Stimulated activated CD4-positive, alpha-beta T cell treated with anti-CD3 and anti-CD28 coated beads, Interleukin-1b, Interleukin-23, amount 100 ng/mL, for 24 hours (primary cell): ENCODE measurements at places on chromosomes 6 and 20.

DNA sequence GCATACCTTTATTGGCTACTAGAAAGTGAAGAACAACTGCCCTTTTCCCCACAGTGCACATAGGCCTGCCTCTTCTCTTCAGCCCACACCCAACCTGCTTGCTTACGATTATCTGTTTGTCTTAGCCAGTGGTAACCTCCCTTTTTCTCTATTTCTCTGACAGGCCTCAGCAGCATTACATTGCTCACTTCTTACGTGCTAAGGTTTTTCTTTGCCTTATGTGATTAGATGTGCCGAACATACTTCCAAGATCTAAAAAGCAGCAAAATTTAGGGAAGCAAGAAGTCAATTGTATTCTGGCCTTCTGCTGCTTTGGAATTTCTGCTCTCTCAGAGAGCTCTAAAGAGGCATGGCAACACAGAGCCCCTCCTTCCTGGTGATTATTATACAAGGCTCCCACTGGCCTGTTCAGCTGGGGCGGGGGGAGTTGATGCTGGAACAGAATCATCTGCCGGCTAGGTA lies 7.0 kb downstream of the B4GALT5 start:
- no peak for DNase-seq

DNA sequence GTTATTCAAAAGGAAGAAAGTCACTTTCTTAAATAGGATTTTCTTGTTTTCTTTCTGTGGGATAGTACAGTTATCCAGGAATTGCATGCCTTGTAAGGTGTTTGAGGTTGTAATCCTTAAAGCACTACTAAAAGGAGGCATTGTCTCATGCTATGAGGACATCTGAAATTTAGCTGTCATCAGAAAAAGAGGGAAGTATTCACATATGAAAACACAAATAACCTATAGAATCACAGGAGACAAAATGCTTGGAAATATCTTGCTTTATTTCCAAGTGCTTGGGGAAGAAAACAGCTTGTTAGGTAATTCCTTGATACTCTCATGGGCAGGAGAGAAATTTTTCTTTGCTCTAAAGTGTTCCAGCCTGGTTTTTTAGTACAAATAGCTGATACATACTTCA lies 40.1 kb downstream of the HECA start:
- DNase-seq: no peak

- DNase-seq: no peak
These were observed 239.5 kb downstream of the SLC24A3 start for GRCh38 chr20:19451923-19452295.

- DNase-seq: no peak
These were observed 179.2 kb upstream of the KHDRBS2 start for GRCh38 chr6:62465206-62465605.

DNA sequence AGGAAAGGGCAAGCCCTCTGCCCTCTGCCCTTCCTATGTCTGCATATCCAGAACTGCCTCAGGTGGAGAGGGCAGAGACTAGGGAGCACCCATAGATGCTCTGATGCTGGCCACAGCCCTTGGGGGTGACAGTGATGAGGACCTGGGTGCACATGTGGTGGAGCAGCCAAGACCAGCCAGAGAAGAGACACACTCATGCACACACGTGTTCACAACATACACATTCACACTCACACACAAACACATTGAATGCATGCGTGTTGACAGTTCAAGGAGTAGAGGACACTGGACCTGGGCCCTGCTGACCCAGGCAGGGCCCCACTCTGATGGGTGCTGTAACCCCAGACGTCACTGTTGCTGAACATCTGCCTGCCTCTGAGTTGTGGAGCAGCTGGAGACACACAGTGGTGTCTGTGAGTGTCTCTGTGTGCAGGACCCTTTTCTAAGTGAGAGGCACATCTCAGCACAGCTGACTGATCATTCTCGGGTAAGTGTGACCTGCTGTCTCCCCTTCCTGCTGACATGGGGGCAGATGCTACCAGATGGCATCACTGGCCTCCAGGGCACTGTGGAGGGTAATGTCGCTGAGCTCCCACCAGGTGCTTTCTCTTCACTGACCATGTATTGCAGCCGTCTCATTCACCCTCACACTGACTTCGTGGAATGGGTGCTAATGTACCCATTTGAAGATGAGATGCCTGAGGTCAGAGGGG lies 30.1 kb upstream of the MAS1L start:
- no peak for DNase-seq
